T-cell (primary cell): ENCODE measurements at places on chromosomes 13 and 19. TPM values are rescaled to one million over a fixed set of nuclear protein-coding genes. Genes with fewer than 3 reads are reported as not detected.
A peak's percentile ranks its signal among the peaks of the same experiment; 100 is the strongest.

- DNase-seq = no peak
Observed at GRCh38 chr13:26202365-26202972, 19.6 kb downstream of the RNF6 start.

- DNase-seq = no peak
Observed at GRCh38 chr13:33875618-33876401, 57.9 kb downstream of the RFC3 start.

GRCh38 chr19:1063030-1063908 lies 3.7 kb upstream of the ARHGAP45 start:
- DNase-seq = peak; percentile 69

GRCh38 chr13:89136678-89137077 lies 1465.5 kb downstream of the SLITRK5 start:
- no peak for DNase-seq

DNA sequence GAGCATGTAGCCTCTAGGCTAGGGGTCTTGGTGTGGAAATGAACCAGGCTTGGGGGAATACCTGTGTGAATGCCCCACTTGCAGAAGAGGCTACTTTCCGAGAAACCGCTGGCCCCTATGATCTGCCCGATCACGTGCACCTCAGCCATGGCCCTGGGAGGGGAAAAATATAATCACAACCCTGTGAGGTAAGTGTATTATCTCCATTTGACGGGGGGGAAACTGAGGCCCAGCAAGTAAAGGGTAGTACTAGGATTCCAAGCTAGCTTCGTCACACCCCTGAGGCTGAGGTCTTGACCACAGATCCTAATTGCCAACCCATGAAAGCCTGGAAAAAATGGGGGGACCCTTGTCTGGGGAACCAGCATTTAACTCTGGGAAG lies 587 bp downstream of the B9D2 start:
- no peak for DNase-seq

GRCh38 chr13:107830804-107831203 lies 384.5 kb downstream of the LIG4 start:
- DNase-seq = no peak

GRCh38 chr13:40777166-40777808 lies 6.3 kb upstream of the MRPS31 start:
- peak; percentile 37 for DNase-seq

DNA sequence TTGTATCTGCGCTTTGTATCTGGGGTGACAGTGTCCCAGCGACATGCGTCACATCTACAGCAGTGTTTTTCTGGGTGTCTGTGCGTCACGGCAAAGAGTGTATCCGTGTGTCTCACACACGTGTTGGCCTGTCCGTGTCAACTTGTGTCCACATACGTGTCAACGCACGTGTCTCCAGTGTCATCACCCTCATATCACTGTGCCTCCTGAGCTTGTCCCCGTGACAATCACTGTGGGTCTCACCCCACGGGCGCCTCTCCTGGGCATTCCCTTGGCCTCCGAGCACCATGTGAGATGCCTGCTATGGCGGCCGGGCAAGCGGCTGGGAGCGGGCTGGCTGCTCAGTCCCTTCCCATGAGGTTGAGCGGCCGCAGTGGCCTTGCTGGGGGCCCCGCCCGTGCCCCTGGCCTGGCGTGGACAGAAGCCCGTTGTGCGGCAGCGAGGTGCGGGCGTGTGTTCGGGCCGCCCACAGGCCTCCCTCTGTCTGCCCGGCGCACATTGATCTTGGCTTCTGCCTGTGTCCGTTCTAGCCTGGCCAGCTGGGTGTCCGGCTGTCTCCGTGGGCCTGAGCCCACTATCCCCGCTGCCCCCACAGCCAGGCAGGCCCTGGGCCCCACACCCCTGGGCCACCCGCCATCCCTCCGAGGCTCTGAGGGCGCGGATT lies 6.4 kb downstream of the NFIX start:
- no peak for DNase-seq

GRCh38 chr13:72657379-72657778 lies 70.0 kb downstream of the MZT1 start:
- DNase-seq = no peak

- no peak for DNase-seq
Observed at GRCh38 chr13:32624441-32624840, 38.2 kb downstream of the PDS5B start.

GRCh38 chr19:45440259-45440638 lies 16.5 kb upstream of the ERCC1 start:
- DNase-seq = no peak

- no peak for DNase-seq
Observed at GRCh38 chr13:25738342-25739196, 313.2 kb downstream of the SHISA2 start.

DNA sequence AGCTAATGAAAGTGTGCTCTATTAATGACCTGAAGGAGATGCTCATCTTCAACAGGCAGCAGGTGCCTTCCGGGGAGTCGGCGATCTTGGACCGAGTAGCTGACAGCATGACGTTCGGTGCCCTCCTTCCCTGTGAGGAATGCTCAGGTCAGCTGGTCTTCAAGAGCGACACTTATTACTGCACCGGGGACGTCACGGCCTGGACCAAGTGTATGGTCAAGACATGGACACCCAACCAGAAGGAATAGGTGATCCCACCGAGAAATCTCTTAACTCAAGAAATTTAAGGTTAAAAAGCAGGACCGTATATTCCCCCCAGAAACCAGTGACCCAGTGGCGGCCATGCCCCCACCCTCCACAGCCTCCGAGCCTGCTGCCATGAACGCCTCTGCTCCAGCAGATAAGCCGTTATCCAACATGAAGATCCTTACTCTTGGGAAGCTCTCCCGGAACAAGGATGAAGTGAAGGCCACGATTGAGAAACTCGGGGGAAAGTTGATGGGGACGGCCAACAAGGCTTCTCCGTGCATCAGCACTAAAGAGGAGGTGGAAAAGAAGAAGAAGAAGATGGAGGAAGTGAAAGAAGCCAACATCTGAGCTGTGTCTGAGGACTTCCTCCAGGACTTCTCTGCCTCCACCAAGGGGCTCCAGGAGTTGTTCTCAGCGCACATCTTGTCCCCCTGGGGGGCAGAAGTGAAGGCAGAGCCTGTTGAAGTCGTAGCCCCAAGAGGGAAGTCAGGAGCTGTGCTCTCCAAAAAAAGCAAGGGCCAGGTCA lies 22.8 kb upstream of the ANKRD10 start:
- DNase-seq = no peak

DNA sequence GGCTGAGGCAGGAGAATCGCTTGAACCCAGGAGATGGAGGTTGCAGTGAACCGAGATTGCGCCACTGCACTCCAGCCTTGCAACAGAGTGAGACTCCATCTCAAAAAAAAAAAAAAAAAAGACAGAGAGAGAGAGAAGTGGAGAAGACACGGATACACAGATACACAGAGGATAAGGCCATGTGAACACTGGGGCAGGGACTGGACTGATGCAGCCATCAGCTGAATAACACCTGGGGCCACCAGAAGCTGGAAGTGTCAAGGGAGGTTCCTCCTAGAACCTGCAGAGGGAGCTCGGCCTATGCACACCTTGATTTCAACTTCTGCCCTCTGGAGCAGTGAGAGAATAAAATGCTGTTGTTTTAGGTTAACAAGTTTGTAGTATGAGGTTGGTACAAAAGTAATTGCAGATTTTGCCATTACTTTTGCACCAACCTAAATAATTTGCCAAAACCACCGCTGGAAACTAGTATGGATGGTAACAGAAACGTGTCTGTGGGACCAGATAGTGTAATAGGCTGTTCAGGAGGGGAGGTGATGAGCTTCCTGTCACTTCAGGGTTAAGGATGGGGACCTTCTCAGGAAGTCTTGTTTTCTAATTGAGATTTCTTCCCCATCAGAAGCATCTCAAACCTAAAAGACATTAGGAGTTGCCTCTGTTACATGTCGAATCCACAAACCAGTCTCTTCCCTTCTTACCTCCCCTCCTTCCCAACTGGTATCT lies 36.4 kb upstream of the IGSF23 start:
- DNase-seq = no peak

GRCh38 chr13:101706651-101707050 lies 254.2 kb downstream of the ITGBL1 start:
- DNase-seq = no peak

- no peak for DNase-seq
Observed at GRCh38 chr19:52689843-52690368, 44.9 kb downstream of the ZNF611 start.

DNA sequence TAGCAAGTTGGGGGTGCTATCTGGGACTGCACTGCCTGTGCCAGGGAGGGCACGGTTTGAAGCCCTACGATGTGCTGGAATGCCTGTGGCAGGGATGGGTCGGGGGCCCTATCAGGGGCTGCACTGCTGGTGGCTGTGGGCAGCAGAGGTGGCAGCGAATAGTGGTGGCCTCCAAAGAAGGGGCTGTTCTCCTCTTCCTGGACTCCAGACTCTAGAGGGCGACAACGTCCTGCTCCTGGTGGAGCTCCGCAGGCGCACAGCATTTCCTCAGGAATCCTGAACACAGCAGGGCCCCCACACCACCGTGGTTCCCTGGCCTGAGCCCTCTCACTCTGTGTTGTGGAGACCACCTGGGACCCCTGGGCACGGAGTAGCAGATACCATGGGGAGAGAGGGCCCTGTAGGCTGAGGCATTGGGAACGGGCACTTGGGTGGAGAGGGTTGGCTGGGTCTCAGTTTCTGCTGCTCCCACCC lies 145.6 kb downstream of the TNFRSF19 start:
- DNase-seq = no peak

DNA sequence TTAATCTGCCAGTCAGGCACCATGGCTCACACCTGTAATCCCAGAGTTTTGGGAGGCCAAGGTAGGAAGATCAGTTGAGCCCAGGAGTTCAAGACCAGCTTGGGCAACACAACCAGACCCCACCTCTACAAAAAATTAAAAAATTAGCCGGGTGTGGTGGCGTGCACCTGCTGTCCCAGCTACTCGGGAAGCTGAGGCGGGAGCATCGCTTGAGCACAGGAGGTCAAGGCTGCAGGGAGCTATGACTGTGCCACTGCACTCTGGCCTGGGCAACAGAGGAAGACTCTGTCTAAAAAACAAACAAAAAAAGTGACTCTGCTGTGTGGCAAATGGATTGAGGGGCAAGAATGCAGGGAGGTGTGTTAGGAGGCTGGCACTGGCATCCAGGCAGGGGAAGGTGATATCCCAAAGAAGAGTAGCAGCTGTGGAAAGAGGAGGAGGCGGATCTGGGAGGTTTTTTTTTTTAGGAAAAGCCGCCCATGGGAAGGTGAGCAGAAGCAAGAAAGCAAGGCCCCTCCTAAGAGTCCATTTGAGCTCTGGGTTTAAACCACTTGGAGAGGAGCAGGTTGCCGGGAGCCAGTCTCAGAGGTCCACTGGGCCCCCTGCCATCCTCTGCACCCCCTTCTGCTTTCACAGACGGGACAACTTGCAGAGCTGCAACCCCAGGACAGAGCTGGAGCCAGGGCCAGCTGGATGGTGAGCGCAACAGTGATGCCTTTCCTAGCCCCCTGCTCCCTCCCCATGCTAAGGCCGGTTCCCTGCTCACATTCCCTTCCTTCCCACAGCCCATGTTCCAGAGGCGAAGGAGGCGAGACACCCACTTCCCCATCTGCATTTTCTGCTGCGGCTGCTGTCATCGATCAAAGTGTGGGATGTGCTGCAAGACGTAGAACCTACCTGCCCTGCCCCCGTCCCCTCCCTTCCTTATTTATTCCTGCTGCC lies 2.1 kb downstream of the HAMP start:
- DNase-seq = no peak

- no peak for DNase-seq
Observed at GRCh38 chr13:21637296-21637695, 33.3 kb upstream of the MICU2 start.

- no peak for DNase-seq
Observed at GRCh38 chr13:52929846-52930245, 81.4 kb upstream of the PCDH8 start.

DNA sequence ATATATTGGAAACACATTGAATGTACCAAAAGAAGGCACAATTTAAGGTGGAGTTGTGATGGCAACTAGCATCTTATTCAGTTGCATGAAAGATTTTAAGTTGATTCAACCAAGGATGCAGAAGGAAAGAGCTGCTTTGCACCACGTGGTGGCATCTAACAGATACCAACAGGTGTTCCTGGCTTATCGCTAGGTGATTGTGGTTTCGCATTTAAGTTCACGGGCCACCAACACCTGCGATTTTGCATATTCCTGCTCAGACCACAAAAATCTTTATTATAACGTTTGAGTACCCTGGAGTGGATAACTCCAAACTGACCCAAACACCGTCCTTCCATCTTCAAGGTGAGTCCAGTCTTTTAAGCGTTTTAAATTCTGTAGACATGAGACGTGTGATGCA lies 45.3 kb downstream of the RGCC start:
- peak; percentile 26 for DNase-seq

- no peak for DNase-seq
Observed at GRCh38 chr19:35011091-35011689, 11.1 kb downstream of the GRAMD1A start.

GRCh38 chr13:27374650-27375049 lies 49.8 kb upstream of the GTF3A start:
- DNase-seq = peak; percentile 35

- no peak for DNase-seq
Observed at GRCh38 chr13:73000027-73000674, 58.7 kb upstream of the KLF5 start.

GRCh38 chr13:33004511-33004910 lies 11.7 kb upstream of the KL start:
- DNase-seq = no peak

TMEM221 gene
- total RNA-seq = not detected

METTL21C gene
- total RNA-seq = not detected

CEACAM4 gene
- 0.83 TPM for total RNA-seq

CPAMD8 gene
- 2.1 TPM for total RNA-seq

ZNF677 gene
- total RNA-seq = 13.7 TPM

ZNF681 gene
- total RNA-seq = 2.4 TPM

LYL1 gene
- 18.6 TPM for total RNA-seq

TECR gene
- 137 TPM for total RNA-seq

TBCB gene
- total RNA-seq = 150 TPM

ITGBL1 gene
- not detected for total RNA-seq

CYP4F2 gene
- total RNA-seq = not detected

PSG11 gene
- total RNA-seq = not detected
